ENCODE measurements at places on chromosomes 16 and 17.

DNA sequence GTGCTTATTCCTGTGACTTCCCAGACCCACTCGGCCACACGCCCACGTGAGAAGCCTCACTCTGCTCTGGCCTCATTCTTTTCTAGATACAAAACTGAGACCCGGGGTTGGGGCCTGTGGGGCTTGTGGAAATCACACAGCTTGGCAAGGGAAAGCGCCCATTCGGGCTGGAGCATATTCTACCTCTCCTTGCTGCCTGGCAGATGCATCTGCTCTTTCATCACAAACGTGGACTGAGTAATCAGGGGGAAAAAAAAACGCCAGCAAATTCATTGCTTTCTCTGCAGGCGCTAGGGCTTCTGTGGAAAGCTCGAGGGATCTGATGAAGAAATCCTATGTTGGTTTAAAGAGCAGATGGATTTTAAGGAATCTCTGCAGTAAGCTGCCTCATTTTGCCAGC, 44.4 kb downstream of the DNAH9 start:
- DNase-seq = no peak

GRCh38 chr17:50255766-50256635, 18.3 kb upstream of the TMEM92 start:
- DNase-seq = no peak

DNA sequence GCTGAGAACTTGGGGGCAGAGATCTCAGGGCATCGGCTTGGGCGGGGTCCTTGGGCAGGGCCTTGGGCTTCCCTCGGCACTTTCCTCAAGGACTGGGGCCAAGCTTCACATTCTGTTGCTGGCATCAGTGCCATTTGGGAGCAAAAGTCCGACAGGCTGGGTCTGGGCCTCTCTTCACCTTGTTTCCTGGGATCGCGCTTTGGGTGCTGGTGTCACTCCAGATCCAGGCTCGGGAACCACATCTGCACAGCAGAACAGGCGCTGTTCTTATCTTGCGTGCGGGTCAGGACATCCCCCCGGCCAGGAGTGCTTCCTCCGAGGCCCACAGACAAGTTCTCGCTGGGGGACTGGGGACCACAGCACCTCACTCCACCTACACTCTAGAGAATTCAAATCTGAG, 31.1 kb upstream of the CDH15 start:
- no peak for DNase-seq

GRCh38 chr16:84179612-84180320, 7.1 kb downstream of the TAF1C start:
- no peak for DNase-seq

DNA sequence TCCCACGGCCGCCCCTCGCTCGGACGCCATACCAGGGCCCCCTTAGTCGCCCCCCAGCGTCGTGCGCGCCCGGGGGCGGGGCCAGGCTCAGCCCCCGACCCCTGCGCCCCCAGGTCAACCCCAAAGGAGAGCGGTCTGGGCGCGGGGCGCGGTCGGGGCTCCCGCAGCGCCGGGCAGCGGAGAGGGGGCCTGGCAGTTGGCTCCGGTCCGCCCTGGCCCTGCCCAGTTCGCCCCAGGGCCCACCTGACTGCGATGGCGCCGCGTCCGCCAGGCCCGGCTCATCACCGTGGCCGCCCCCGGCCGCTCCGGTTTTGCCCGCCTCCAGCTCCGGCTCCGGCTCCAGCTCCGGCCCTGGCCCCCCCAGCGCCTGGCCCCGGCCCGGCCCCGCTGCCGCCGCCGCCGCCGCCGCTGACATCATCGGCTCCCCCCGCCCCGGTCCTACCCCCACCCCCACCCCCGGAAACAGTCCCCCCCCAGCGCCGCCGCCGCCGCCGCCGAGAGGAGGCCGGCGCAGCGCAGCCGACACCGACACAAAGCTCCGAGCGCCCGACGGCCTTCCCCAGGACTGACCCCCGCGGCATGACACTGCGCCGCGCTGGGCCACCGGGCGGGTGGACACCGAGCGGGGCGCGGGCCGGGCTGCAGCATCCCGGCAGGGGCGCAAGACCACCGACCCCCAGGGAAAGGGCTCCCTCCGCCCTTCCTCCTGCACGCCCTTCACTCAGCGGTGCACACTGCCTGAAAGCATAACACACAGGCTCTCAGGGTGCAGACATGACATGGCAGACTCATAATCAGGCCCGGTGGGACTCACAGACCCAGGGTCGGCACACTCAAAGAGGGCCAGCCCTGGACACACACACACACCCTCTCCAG, at the start of gene ZBTB4:
TSS of gene ZBTB4 (minus strand) at position 419 of the 876 bp plus-strand sequence. CDS start 12,830 bp downstream, outside the sequence.
- no peak for DNase-seq

GRCh38 chr16:22314661-22315626, 17.7 kb downstream of the POLR3E start:
- DNase-seq = no peak

GRCh38 chr17:4511199-4511932, 12.7 kb downstream of the SPNS2 start:
- no peak for DNase-seq
